ENCODE measurements at places on chromosomes 5 and 9.

- DNase-seq = no peak
Measured at GRCh38 chr5:88883836-88884607, 1.0 kb upstream of the MEF2C start.

GRCh38 chr9:126497660-126498275 lies 116.0 kb upstream of the LMX1B start:
- DNase-seq = no peak

GRCh38 chr9:5846501-5846921 lies 13.6 kb upstream of the ERMP1 start:
- DNase-seq = no peak

DNA sequence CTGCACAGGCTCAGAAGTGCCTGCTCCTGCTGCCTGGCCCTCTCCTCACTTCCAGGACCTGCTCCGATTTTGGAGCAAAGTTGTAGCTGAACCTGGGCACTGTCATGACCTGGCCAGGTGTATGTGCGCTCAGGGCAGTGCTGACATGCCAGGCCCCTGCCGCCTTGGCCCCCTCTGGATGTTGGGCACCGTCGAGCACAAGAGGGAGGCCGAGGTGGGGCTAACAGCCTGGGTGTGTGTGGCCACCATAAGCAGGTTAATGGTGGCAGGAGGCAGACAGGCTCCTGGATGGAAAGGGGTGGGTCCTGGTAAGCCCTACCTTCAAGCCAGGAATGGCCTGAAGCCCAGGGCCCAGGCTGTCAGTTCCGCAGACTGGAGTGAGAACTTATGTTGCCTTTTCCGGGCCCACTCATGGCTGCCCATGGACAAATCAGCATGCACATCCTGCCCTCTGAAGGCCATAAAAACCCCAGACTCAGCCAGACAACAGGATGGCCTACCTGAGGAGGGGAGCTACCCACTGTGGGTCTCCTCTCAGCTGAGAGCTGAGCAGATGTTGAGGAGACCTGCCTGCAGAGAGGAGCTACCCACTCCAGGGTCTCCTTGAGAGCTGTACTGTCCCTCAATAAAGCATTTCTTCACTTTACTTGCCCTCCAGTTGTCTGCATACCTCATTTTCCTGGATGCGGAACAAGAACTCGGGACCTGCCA lies 66.2 kb downstream of the NACC2 start:
- no peak for DNase-seq

- DNase-seq = no peak
Measured at GRCh38 chr9:2630158-2630557, 8.6 kb downstream of the VLDLR start.

- DNase-seq = no peak
Measured at GRCh38 chr9:87067426-87067825, 120.1 kb upstream of the GAS1 start.

- no peak for DNase-seq
Measured at GRCh38 chr5:56479696-56480077, 246.6 kb upstream of the ANKRD55 start.

- DNase-seq = no peak
Measured at GRCh38 chr5:89604342-89604741, 721.4 kb upstream of the MEF2C start.
